NCI-H1092 (cell line): ENCODE measurements at places on chromosomes 1 and 21.

- DNase-seq: no peak
Observed at GRCh38 chr1:171785766-171786165, 4.3 kb downstream of the METTL13 start.

DNA sequence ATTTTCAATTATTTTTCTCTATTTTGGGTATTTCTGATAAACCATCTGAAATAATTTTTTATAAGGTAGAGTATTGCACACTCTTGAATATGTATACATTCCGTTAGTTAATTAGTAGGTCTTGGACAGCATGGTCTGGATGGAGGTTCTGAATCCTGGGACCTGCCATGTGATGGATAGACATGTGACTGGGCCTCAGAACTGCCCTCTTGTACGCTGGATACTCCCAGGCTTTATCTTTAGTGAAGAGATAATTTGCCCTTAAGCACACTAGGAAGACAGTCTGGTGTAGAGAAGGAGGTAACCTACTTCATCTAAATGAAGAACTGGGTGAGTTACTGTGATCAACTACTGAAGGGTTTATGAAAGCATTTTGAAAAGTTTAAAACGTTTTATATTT, 48.9 kb downstream of the CNIH3 start:
- DNase-seq: no peak

DNA sequence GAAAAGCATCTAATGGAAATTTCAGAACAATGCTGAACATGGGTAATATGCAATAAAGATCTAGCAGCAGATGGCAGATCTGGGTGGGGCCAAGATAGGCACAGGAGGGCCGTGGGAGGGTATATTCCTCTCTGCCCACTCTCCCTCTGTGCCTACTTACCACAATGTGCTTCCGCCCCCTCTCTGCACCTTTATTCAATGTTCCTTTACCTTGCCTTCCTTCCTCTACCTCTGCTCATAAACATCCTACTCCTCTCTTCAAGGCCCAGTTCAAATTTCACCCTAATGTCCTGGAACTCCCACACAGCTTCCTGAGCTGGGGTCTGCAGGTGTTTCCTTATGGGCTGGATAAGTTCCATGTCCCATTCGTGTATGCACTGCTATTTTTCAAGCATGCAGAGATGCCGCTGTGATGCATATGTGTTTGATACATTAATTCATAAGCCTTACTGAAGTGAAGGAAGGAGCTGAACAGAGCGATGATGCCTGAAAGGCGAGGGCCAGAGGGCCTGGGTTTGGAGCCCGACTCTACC, 65.6 kb upstream of the EDEM3 start:
- no peak for DNase-seq

- DNase-seq: no peak
Observed at GRCh38 chr1:92575123-92575522, 88.4 kb upstream of the GFI1 start.

DNA sequence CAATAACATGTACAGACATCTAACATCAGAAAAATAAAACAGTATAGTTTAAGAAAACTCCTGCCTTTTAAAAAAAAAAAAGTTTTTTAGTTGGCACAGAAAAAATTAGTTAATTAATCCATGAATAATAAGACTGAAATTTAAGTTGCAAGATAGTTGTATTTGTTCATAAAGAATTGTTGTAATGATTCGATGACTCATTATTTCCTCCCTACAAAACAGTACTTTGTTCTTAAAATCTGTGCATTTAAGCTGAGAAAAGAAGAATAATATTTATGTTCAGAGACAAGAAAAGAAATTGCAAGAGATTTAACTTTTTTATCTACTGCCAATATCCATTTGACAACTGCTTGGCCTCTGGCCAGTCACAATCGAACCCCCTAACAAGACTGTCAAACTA, 894.7 kb downstream of the ADGRL2 start:
- DNase-seq: no peak
